Non-pigmented ciliary epithelial cell (primary cell): ENCODE measurements at places on chromosomes 2 and 18.

DNA sequence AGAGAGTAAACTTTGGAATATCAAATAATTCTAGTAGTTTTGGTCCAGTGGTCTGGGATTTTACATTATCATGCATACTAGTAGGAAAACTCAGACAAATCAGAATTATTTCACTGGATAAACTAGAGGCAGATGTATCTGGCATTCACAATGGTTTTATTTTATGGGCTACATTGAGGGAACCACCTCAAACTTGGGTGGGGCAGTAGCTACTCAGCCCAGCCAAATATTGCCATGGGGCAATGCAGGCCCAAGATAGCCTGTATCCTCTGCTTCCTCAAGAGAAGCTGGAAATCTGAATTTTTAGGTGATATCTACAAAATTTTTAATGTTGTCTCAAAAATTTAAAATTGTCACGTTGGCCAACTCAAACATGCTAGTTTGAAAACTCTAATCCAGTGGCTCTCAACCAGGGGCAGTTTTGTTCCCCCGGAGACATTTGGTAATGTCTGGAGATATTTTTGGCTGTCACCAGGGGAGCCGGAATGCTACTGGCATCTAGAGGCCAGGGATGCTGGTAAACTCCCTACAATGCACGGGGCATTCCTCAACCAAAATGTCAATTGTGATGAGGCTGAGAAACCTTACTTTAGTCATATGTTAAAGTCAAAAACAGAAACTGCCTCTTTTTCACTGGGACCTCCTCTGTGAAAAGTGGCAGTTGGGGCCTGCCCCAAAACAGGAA, 172.8 kb upstream of the SPRED2 start:
- DNase-seq, result no peak

DNA sequence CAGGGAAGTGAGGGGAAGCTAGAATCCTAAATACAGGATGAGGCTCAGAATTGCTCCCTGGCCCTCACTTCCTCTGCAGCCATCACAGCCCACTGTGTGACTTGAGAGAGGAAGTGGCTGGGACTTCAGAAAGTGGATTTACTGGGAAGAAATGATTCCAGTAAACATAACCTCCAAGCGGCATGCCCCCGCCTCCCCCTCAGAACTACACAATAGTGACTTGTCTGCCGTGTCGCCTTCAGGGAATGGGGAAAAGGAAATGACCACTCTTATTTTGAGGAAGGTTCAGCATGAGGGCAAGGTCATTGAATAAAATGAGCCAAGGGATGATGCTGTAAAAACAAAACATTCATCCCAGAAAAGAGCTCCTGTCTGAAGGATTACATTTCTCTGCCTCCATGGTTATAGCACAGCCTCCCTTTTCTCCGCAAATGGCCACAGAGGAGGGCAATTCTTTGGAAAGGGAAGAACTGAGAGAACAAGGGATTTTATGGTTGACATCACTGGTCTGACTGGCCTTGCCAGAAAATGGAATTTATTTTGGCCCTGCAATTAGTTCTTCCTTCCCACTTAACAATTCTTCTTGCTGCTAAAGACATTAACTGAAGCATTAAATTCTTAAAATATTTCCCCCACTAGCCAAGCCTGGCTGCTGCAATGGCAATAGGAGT, 78.9 kb upstream of the DAPL1 start:
- no peak for DNase-seq

DNA sequence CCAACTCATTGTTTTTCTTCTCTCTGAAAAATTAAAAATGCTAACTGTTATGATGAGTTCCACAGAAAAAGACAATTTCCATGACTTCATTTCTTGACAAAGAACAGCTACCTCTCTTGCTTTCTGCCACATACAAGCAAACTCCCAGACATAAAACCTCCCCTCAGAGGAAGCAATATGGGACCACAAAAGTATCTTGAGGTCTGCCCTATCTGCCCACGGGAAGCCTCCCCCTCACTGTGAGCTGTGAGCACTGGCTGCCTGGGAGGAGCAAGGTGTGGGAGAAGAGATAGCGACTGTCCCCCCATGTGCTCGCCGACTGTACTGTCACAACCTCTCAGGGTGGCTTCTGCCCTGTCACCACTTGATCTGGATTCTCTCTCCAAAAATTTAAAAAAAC, 69.7 kb upstream of the NRP2 start:
- DNase-seq, result no peak

- DNase-seq, result no peak
Measured at GRCh38 chr2:1156059-1156458, 205.4 kb downstream of the SNTG2 start.

DNA sequence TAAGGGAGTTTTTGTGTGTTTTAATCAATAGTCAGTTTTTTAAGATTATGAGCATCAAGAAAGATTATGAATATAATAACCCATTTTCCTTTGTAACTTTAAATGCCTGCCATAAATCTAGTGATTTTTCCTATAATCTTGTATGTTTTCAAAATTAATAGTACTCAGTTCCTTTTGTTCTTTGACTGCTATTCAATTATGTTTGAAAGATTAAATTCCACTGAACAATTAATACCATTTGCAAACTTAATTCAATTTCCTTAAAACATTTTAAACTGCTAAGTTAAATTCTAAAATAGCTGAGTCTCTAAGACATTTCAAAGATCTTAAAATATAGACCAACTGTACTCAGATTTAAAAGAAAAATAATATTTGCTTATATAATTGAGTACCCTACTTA, 1173.9 kb upstream of the TMEFF2 start:
- DNase-seq, result no peak

GRCh38 chr2:202376460-202377206, 506 bp downstream of the BMPR2 start:
- no peak for DNase-seq

DNA sequence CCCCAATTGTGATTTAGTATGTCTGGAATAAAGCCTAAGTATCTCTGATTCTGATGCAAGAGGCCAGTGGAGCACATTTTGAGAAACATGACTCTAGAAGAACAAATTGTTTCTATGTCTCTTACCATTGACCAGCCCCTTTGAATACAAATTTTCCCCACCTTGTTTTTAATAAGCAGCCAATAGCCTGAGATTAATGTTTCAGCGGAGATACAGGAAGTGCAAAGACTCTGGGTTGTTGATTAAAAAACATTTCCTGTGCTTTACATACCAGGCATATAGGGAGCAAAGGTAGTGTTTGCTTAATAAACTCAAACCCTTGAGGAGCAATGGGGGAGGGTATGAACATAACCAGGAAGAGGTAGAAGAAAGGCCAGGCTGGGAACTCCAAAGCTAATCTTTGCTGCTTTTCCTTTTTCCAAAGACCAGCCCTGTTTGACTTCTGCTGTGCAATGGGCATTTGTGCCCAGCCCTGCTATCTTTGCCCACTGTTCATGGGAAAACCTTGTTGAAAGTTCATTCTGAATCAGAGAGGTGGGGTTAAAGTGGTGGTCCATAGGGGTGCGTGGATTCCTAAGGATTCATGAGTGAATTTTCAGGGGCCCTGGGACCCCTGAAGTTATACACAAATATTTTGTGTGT, 29.3 kb downstream of the UPP2 start:
- no peak for DNase-seq
